ENCODE measurements at places on chromosomes 1 and 21. TPM values are rescaled to one million over a fixed set of nuclear protein-coding genes. Genes with fewer than 3 reads are reported as not detected.

DNA sequence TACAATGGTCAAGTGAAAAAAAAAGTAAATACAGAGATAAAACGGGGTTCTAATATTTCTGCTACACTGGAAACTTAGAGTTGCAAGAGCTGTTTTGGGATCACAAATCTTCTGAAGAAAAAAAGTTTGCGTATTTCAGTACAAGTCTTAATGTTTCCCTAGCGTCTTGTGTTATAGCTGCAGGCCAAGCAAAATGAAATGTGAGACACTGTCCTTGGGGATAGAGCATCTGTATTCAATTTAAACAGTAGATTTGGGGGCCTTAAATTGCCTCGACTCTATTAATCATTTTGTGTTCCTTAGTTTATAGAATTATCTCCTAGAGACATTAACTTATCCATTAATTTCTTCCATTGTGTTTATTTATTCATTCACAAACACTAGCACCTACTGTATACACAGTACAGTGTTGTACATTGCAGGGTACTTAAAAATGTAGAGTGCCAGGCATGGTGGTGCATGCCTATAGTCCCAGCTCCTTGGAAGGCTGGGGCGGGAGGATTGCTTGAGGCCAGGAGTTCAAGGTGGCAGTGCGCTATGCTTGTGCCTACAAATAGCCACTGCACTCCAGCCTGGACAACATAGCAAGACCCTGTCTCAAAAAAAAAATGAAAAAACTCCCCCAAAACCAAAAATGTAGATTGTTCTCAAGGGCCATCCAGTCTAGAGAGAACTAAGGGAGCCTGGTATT, 7.9 kb downstream of the DISC1 start:
- no peaks in the 10 kb centered on the region for H3K4me1 ChIP-seq
- H3K4me3 ChIP-seq = no peak overlapping the region
- no peak overlapping the region for H3K27ac ChIP-seq
- no peaks in the 10 kb centered on the region for H3K27me3 ChIP-seq

DNA sequence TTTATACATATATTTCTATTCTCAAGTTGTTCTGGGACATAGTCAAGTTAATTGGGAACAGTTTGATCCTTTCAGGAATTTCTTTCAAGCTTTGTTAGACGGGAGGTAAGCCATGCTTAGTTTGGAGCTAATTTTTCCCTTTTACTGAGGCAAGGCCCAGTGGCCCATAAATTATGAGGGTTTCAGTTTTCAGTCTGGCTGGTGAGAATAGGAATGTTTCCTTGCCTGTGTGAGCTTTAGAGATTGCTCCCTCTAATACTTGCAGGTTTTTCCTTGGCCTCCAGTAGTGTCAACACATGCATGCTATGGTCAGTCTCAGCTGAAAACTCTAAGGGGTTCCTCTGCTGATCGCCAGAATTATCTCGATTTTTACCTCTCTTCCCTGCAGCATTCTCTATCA, 14.1 kb upstream of the PHGDH start:
- H3K27ac ChIP-seq = no peak overlapping the region
- no peaks in the 10 kb centered on the region for H3K4me1 ChIP-seq
- peaks cover 47% of the 10 kb centered on the region for H3K27me3 ChIP-seq
- H3K4me3 ChIP-seq = no peak overlapping the region
- no peak for DNase-seq

ZFP69B gene
- total RNA-seq = 6.2 TPM

GRCh38 chr1:71533950-71534349, 453.1 kb upstream of the ZRANB2 start:
- H3K36me3 ChIP-seq = no peaks in the 10 kb centered on the region
- no peaks in the 10 kb centered on the region for H3K4me1 ChIP-seq
- H3K27ac ChIP-seq = no peak overlapping the region
- no peak overlapping the region for H3K4me3 ChIP-seq
- H3K27me3 ChIP-seq = no peaks in the 10 kb centered on the region
- no peak for DNase-seq

GRCh38 chr1:108117945-108118902, 81.9 kb downstream of the SLC25A24 start:
- DNase-seq = no peak
- H3K4me3 ChIP-seq = no peak overlapping the region
- peak overlapping the region; percentile 7 for H3K27ac ChIP-seq
- no peaks in the 10 kb centered on the region for H3K27me3 ChIP-seq
- no peaks in the 10 kb centered on the region for H3K36me3 ChIP-seq
- H3K4me1 ChIP-seq = peaks cover 35% of the 10 kb centered on the region

DNA sequence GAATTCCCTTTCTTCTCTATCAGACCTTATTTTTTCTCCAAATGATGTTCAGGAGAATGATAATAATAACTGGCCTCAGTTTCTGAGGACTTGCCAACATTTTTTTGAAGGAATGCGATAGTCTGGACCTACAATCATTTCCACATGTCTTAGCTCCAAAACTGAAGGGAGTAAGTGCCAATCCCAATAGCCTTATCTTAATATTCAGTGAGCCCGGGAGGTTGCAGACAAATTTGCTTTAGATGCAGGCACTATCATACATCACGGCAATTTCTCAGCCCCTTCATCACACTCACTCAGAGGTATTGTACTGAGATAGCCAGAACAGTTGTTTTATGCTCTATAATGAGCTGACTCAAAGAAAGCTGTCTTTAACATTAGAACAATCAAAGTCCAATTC, 796.9 kb downstream of the ADGRL2 start:
- no peak for DNase-seq
- H3K36me3 ChIP-seq = no peaks in the 10 kb centered on the region
- H3K4me3 ChIP-seq = no peak overlapping the region
- H3K4me1 ChIP-seq = peaks cover 6% of the 10 kb centered on the region
- H3K27ac ChIP-seq = no peak overlapping the region
- no peaks in the 10 kb centered on the region for H3K27me3 ChIP-seq

DNA sequence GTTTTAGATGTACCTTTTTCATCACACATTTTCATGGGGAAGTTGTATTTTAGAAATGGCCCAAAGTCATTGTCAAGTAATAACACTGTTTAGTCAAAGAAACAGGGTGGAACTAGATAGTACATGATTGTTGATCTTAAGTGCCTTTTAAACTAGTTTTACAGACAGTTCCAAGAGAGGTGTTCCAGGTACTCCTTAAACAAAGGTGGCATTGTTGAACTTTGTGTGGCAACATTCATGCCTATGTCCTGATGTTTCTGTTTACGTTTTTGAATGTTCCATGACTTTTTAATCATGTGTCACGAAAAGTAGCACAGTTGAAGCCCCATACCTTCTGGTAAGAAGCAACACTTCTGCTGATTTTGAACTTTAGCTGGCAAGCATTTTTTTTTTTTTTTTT, 9.1 kb upstream of the SH3D21 start:
- H3K27me3 ChIP-seq = no peaks in the 10 kb centered on the region
- peaks cover 10% of the 10 kb centered on the region for H3K4me1 ChIP-seq
- peaks cover 24% of the 10 kb centered on the region for H3K36me3 ChIP-seq
- no peak for DNase-seq

RIIAD1 gene
- total RNA-seq = not detected

- no peak overlapping the region for H3K4me3 ChIP-seq
- DNase-seq = no peak
- H3K4me1 ChIP-seq = no peaks in the 10 kb centered on the region
- H3K36me3 ChIP-seq = no peaks in the 10 kb centered on the region
- H3K27me3 ChIP-seq = peaks cover 42% of the 10 kb centered on the region
- H3K27ac ChIP-seq = no peak overlapping the region
Measured at GRCh38 chr1:94180650-94181049, 56.7 kb downstream of the ARHGAP29 start.

GSTM1 gene
- total RNA-seq = 43.1 TPM

- H3K27me3 ChIP-seq = peaks cover 9% of the 10 kb centered on the region
- peaks cover 29% of the 10 kb centered on the region for H3K4me1 ChIP-seq
- no peak overlapping the region for H3K4me3 ChIP-seq
- DNase-seq = no peak
Measured at GRCh38 chr1:206833106-206833680, 32.2 kb upstream of the IL20 start.

HES3 gene
- not detected for total RNA-seq

DNA sequence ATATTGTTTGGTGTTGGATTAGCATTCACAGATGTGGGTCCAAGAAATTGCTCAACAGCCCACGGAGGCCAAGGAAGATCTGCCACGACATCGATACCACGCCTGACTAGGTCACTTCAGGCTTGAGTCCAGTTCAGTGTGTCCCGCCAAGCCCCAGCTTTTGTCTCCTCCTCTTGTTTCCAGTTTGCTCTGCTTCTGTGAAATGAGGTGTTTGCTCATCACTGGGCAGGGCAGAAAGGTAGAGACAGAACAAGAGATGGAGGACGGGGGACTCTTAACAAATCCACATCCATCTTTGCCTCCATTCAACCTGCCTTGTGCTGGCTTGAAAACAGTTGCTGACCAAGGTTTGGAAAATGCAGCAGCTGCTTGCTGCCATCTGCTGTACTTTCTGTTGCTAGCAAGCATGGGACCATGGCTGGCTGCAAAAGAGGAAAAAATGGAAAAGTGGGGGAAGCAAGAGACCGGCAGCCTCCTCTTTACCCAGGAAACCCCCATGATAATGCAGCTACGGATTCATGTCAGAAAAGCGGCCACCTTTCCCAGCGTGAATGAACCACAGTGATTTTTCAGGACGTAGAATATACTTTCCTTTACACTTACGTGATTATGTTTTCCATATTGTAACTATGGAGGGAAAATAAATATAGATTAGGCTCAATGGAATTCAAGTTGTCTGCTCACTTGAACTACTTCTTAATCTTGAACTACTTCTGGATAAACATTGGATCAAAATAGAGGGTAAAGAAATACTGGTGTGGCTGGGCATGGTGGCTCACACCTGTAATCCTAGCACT, 80.2 kb upstream of the GREM2 start:
- no peak overlapping the region for H3K4me3 ChIP-seq
- no peaks in the 10 kb centered on the region for H3K4me1 ChIP-seq
- no peaks in the 10 kb centered on the region for H3K36me3 ChIP-seq
- DNase-seq = no peak

DNA sequence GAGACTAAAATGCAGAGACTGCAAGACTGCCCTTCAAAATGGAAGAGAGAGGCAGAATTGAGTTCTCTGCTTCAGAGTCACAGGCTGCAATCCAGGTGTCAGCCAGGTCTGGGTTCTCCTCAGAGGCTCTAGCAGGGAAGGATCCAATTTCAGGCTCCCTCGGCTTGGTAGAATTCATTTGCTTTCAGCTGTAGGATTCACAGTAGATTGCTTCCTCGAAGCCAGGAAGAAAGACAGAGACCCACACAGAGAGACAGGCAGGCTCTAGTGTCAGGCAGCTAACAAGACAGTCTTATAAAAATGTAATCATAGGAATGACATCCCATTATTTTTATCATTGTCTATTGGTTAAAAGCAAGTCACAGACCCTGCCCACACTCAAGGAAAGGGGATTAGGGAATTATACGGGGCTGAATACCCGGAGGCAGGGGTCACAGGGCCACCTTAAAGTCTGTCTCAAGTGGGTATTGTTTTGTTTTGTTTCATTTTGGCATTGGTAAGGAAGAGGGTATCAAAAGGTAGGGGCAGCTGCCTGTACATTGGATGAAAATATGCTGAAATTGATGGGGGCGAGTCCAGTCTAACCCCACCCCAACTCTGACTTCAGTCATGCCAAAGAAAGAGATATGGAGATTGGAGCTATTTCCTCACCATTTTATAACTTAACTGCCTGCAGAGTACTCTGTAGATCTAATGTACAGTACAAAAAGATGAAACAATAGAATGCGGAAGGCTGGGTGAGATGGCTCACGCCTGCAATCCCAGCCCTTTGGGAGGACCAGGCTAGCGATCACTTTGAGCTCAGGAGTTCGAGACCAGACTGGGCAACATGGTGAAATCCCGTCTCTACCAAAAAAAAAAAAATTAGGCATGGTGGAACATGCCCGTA, 9.5 kb upstream of the TBCE start:
- no peak overlapping the region for H3K27ac ChIP-seq
- H3K36me3 ChIP-seq = no peaks in the 10 kb centered on the region
- DNase-seq = no peak
- H3K4me1 ChIP-seq = no peaks in the 10 kb centered on the region

- H3K36me3 ChIP-seq = no peaks in the 10 kb centered on the region
- H3K4me1 ChIP-seq = no peaks in the 10 kb centered on the region
- no peak overlapping the region for H3K27ac ChIP-seq
- DNase-seq = no peak
Measured at GRCh38 chr1:219460896-219461815, 151.7 kb downstream of the ZC3H11B start.

DNA sequence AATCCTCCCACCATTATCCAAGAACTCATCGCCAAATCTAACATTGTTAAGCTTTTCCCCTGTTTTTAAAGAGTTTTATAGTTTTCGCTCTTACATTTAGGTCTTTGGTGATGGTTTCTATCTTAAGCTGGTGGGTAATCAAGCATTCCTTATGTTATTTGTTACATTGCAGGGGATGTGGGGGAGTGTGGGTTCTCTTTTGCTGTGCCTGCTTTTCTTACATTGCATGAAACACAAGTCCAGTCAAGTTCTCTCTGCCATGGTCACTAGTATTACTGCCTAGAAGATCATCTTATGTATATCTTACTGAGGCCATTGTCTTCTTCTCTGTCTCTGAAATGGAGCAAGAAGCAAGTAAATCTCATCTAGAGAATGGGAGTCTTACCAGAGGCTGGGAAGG, 27.3 kb upstream of the S100A7 start:
- DNase-seq = no peak
- H3K4me3 ChIP-seq = no peak overlapping the region
- peaks cover 36% of the 10 kb centered on the region for H3K27me3 ChIP-seq
- no peak overlapping the region for H3K27ac ChIP-seq

IRF6 gene
- total RNA-seq = 1.5 TPM

ASH1L gene
- 85.5 TPM for total RNA-seq

Data from natural killer cell treated with Interleukin-12 subunit alpha and Interleukin-12 subunit beta and Interleukin-15 and Interleukin-18, amount 100 ng/mL, for 72 hours (primary cell).